ENCODE measurements at places on chromosomes 6 and 20.

DNA sequence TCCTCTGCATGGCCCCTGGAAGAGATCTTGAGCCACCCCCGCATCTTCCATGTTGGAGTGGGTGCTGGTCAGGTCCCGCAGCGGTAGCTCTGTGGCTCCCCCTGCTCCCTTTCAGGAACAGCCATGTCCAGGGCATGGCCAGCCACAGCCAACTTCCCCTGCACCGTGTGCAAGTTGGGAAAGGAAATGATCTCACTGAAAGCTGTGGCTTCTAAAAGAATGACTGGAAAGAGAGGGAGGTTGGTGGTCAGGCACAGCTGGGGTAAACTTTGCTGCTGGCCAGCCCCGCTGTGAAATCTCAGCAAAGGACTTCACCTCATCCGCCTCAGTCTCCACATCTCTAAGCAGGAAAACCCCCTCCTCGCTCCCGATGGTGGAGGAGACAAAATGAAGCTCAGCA lies 153.6 kb upstream of the CST7 start:
- no peak for DNase-seq

- no peak for DNase-seq
Observed at GRCh38 chr20:63703976-63704748, 3.6 kb downstream of the ARFRP1 start.

- DNase-seq, result no peak
Observed at GRCh38 chr6:144581812-144582537, 296.8 kb downstream of the UTRN start.

- DNase-seq, result no peak
Observed at GRCh38 chr20:10067321-10067720, 32.5 kb downstream of the ANKEF1 start.

GRCh38 chr6:5679691-5680090 lies 327.0 kb downstream of the NRN1 start:
- no peak for DNase-seq

DNA sequence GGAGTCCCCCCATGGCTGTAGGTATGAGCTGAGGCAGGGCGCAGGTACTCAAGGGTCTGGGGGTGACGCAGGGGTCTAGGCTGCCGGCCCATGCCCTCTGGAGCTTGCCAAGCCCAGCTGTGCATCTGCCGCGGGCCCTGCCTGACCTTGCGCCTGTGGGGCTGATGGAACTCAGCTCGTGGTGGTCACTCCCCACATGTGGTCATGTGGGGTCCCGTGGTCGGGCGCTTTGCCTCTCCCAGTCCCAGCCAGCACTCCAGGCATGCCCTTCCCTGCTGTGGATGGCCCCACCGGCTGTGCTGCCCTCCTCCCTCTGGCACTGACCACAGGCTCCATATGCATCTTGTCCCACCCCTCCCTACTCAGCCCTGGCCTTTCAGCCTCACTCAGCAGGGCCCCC lies 57.3 kb downstream of the RPP40 start:
- no peak for DNase-seq

- DNase-seq, result no peak
Observed at GRCh38 chr20:38210741-38211140, 45.7 kb upstream of the TGM2 start.

GRCh38 chr6:79468587-79468986 lies 68.6 kb downstream of the LCA5 start:
- DNase-seq, result no peak

- DNase-seq, result no peak
Observed at GRCh38 chr20:54026295-54027064, 43.9 kb downstream of the BCAS1 start.

GRCh38 chr20:57748601-57749130 lies 38.9 kb upstream of the PMEPA1 start:
- DNase-seq, result no peak

DNA sequence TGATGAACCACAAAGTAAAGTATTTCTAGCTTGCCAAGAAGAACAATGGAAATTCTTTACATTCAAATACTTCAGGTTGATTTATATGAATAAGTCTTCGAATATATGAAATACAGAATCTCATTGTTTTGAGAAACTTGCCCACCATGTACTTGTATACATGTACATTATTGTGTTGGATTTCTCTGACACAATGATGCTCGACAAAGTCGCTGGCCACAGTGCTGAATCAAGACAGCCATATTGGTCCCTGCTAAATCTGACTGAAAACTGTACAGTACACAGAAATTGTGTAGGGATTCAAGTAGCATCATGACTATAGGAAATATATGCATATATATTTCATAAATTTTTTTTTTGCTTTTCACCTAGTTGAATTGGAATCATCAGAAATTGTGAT lies 13.1 kb upstream of the LIN28B start:
- no peak for DNase-seq

DNA sequence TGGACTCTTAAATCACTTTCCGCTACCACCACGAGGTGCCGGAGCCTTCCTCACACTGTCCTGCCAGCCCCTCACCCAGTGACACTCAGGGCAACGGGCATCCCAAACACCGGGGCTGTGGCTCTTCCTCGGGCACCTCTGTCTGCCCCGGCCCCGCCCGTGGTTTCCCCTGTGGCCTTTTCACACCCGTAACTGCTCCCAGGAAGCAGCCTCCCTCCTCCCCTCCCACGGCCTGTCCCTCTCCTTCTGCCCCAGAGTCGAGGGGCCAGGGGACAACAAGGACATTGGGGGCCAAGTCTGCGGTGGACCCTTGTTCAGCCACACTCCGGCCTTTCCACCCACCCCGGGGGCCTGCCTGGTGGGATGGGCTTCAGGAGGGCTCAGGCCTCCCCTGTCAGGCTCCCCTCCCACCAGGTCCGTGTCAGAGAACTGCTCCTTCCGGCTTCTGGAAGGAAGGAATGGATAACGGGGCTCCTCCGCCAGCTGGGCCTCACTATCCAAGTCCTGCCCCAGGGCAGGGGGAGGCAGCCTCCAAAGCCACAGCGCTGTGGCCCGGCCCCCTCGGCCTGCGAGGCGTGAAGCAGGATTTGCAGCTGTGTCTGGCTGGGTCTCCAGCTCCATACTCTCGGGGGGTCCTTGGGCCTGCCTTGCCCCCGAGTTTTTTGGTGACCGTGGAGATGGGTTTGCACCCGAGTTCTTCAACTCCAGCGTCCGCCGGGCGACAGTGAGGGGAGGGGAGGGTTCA lies 54.7 kb upstream of the CHRNA4 start:
- no peak for DNase-seq

DNA sequence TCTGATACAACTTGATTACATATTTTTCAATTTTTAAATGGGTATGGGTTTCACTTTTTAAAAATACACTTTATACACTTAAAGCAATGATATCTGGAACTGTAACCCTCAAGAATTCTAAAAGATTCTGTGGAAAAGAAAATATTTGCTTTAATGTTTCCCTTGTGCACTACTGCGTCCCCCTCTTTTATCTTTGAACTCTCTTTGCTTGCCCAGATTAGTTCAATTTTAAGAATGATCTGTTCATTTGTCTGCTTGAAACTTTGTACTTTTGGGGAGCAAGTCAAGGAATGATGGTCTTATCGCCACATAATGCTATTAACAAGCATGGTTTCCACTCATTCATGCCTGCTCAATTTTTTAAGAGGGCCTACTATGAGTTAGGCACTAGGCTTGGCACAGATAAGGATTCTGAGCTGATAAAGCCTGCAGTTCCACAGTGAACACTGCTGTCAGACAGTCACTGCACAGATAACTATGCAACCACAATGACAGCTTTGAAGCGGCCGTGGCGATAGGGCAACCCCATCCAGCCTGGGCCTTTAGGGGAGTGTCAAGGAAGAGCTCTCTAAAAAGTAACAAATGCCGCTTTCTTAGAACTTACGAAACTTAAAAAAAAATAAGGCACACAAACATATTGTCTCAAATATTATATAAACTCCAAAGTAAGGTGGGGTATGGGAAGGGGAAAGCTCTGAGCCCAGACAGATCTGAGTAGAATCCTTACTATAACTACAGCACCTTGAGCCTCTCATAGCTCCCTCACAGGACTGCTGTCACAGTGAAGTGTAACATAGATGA lies 29.7 kb downstream of the FYN start:
- peak; percentile 37 for DNase-seq

DNA sequence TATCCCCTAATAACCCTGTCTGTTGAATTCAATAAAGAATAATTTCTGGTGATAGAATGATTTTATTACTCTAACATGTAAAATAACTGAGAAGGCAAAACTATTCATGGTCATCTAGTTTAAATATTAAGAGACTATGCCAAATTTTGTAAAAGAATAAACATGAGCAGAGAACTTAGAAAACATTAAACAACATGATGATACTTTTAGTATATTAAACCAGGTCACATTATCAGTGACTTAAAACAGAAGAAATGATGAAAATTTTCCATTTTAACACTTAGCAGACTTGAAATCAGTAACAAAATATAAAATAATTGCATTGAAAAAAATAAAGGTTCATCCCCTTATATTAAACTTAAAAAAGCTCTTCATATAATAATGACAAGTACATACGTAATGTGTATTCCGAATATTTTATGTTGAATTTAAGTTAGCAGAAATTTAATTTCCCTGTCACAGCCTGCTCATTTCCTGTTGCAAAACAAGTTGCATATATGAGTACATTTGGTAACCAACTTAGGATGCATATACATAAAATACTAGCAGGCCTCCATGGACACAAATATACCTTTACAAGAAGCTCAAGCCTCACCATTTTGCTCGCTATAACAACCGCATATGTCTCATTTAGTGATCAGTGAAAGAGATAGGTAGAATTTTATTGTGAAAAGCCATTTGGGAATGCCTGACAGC lies 40.6 kb downstream of the DTNBP1 start:
- no peak for DNase-seq

GRCh38 chr6:34315780-34316179 lies 67.0 kb upstream of the SMIM29 start:
- DNase-seq, result no peak

DNA sequence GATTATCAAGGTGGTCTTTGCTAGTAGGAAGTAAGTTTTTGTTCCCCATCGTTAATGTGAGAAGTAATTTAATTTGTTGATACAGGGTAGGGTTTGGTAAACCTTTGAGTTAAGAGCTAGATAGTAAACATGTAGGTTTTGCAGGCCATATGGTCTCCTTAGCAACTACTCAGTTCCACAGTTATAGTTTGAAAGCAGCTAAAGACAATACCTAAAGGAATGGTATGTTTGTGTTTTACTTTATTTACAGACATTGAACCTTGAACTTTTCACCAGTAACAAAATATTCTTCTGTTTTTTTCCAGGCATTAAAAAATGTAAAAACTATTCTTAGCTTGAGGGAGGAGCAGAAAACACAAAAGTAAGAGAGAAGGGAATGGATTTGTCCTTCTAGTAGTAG lies 1.7 kb downstream of the CAP2 start:
- no peak for DNase-seq

- no peak for DNase-seq
Observed at GRCh38 chr6:25468881-25469280, 183.1 kb upstream of the SCGN start.

- DNase-seq, result no peak
Observed at GRCh38 chr6:141464490-141464889, 668.2 kb upstream of the GJE1 start.

- DNase-seq, result no peak
Observed at GRCh38 chr6:164439331-164439730, 870.1 kb downstream of the C6orf118 start.

DNA sequence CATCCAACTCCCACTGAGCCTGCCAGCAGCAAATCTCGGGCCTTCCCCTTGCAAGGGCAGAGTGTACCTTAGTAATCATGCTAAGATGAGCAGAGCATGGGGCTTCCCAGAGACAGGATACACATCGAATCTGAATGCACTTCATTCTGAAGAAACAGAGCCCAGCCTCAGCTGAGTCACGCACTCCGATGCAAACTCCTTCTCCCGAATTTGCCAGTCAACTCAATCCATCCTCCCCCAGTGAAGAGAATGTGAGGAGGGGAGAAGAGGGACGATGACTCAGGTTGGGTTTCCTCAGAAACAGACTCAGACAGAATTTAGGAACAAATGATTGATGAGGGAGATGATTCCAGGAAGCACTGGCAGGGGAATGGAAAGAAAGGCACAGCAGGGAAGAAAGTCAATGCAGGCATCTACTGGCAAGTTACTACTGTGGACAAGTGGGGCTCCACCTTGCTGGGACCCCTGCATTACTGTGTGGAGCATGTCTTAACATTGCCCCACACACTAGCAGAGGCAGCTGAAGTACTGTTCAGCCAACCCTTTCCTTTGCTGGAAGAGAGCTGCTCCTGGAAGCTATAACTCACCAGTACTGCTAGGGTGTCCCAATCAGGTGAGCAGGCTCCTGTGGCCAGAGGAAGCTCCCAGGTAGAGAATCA lies 251.6 kb downstream of the ADGB start:
- DNase-seq, result no peak

- DNase-seq, result no peak
Observed at GRCh38 chr6:87139236-87139635, 16.1 kb upstream of the ZNF292 start.

DNA sequence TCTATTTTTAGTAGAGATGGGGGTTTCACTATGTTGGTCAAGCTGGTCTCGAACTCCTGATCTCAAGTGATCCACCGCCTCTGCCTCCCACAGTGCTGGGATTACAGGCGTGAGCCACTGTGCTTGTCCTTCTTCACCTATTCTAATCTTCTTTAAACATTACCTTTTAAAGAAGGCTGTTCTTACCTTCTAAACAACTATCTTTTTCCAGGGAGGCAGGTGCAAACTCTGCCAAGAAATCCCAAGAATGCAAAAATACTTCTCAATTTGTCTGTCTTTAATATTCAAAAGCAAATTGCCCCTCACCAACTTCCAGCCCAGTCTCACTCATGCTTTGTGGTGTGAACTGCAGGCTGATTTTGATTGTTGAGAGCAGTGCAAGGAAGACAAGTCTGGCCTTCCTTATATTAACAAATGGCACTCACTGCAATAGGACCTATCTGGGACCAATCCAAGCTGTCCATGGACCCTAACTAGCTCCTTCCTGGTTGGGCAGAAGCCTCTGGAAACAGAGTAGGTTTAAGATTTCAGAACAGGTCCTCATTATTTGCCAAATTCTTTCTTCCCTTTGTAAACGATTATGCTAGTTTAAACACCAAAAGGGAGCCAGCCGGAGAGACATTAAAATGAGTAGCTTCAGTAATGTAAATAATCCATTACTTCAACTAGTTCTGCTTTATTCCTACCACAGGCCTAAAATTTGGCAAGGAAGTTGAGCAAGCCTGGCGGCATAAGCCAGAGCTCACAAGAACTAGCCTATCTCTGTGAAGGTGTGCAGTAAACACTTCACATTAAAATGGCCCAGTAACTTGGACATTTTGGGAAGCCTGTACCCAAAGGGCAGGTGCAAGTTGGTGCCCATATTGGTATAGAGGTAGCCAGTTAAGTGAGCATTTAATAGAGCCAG lies 1.6 kb downstream of the SCAND1 start:
- no peak for DNase-seq
